ENCODE measurements at places on chromosomes 1 and 21.

DNA sequence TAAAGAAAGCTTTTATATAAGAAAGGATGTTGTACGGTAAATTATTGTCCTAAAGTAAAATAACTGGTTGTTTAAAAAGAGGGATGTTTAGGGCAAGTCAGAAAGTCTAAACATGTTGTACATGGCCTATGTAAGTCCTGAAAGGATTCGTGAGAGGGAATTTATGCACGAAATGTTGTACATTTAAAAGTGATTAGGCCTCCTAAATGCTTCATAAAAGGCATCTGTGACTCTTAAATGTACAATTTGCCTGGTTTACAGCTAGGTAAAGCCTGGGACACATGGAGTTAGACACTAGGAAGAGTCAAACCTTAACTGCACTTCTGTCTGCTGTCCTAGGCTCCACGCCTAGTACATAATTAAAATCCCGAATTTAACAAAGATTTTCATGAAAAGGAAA, 9.7 kb downstream of the KRTAP13-3 start:
- DNase-seq: no peak

- DNase-seq: no peak
Measured at GRCh38 chr1:116573431-116574095, 2.7 kb upstream of the CD58 start.

DNA sequence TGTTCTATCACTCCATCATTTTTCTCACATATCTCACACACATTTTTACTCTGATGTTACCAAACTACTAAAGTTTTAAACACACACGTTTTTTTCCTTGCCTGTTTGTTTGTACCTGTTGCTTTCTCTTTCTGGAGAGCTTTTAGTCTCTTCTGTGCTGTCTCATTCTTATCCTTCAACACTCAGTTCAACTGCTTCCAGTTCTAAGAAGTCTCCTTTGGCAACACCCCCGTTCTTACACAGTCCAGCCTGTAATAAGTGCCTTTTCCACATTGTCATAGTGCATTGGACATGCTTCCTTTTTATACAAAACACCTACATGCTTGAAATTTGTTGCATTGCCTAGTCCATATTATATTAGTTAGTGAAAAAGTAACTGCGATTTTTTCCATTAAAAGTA, 360.2 kb upstream of the BRINP3 start:
- DNase-seq: no peak

GRCh38 chr1:33819290-33819912, 44.5 kb upstream of the HMGB4 start:
- no peak for DNase-seq

GRCh38 chr1:159675046-159675445, 39.3 kb downstream of the CRP start:
- DNase-seq: no peak

DNA sequence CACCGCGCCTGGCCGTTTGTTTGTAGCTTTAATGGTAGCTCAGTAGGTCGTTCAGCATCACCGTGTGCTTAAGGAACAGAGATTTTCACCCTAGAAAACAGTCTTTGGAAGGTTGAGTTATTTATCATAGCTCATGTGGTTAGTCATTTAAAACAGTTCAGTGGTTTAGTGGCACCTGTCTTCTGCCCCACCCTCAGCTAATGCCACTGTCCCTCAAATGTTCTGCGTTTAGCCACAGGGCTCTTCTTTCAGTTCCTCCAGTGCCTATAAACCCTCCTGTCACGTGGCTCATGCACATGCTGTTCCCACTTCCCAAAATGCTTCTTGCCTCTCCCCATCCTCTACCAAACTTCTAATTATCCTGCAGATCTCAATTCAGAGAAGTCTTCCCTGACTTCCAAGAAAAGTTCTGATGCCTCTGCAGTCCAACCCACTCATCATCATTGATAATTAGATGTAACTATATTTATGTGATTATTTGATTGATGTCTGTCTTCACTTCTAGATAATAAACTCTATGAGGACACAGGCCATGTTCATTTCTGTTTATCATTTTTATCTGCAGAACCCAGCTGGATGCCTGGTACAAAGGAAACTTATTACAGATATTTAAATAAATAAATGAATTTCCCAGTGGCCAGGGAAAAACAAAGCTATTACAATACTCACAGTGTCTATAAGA, 14.4 kb upstream of the DIPK1A start:
- no peak for DNase-seq

DNA sequence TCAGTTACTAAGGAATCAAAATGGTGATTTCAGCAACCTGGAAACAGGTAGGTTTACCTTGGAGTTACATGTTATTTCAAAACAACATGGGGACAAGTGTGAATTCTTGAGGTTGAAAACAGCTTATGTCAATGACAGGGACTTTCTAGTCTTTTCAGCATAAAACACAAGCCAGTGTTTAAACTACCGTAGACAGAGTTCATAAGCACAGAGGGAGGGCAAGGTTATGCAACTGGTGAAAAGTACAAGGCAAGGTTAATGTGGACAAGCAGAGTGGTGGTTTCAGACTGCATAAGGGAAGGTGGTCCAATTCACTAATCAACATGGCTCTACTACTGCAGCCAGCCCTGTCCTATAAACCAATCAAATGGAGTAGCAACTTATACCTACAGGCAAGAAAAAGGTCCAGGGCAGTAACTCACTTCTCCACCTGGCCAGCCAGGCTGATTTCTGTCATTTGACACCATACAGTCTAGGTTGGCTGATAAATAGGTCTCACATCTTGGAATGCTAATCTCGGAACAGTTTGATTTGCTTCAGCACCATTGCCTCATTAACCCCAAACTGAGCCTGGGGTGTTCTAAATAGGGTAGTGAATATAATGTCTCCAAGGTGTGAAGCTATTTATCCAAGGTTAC, 250.3 kb upstream of the PROX1 start:
- DNase-seq: no peak

DNA sequence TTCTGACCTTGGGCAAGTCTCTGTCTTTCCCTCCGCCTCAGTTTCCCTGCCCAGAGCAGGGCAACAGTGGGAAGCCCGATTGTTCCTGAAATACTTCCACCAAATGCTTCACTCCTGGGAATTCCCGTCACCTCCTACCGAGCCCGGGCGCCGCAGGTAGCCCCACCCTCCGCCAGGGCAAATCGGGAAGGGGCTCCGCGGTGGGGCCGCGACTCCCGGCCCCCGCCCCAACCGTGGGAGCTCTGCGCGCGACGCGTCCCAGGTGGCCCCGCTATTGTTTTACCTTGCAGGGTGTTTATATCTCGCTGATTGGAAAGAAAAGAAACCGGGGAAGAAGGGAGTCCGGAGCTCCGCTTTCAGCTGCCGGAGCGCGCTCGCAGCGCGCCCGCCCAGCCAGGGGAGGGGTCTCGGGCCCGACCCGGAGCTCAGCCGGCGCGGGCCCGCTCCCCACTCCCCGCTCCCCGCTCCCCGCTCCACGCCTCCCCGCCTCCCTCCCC, 407 bp downstream of the IGSF3 start:
- DNase-seq: no peak

DNA sequence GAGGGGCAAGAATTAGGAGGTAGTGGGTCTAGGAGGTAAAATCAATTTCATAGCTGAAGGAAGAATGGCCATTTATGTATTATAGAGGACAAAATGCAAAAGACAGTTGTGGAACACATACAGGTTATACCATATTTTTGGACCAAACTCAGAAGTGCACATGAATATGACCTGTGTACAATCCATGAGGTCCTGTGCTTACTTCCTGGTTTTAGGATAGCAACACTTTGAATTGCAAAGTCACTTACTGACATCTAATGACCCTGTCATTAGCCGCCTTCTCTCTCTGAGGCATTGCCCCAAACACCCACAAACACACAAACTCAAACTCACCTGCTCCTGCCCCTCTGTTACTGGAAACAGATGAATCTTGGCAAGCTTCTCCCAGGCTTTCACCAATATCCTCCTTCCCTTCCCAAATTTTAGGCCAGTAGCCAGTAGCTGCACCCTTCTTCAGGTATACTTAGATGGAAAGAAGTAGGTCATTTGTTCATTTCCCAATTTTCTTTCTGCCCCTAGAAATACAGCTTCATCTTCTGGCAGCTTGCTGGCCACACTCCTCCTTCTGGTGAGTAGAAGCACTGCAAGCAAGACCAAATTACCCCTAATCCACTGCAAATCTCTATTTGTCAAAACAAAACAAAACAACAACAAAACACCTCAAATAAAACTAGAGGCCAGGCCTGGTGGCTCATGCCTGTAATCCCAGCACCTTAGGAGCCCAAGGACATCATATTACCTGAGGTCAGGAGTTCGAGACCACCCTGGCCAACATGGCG, 13.7 kb upstream of the RPL5 start:
- no peak for DNase-seq

GRCh38 chr1:80533775-80534334, 1266.9 kb upstream of the ADGRL2 start:
- DNase-seq: no peak

GRCh38 chr1:88145752-88146151, 538.3 kb upstream of the PKN2 start:
- DNase-seq: no peak

- no peak for DNase-seq
Measured at GRCh38 chr1:111735858-111736544, 3.2 kb downstream of the INKA2 start.

DNA sequence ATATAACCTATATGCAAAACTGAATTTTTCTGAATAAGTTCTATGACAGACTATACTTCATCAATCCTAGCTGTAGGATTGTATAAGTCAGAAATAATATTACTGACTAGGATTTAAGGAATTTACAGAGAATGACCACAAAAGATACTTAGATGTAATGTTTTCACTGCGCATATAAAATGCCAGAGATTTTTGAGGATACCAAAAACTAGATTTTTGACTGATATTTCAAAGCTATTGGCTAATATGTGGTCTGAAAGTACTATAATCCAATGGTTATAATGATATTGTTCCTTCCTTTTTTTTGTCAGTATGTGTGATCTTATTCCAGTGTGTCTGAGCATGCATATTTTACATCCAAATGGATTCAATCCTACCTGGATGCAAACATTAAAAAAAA, 17.0 kb upstream of the IFI44L start:
- no peak for DNase-seq

GRCh38 chr1:119702384-119702783, 9.3 kb upstream of the PHGDH start:
- DNase-seq: no peak

DNA sequence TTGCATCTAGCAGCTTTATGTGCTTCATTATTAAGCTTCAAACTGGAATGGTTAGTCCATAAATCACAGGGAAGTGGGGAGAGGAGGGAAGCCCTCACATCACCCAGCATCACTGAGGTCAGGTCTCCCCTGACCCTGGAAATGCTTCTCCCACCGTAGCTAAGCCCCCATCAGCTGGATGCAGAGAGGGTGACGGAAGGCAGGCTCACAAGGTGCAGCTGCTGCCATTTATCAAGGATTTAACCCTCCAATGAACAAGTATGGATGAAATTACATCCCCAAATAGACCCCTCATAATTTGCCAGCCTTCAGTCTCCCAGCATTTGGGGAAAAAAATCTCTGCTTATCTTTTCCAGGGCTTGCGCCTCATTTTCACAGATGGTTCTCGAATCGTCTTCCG, 60.8 kb downstream of the PGM1 start:
- no peak for DNase-seq

GRCh38 chr21:44010429-44010828, 1.7 kb upstream of the TRAPPC10 start:
- DNase-seq: no peak

DNA sequence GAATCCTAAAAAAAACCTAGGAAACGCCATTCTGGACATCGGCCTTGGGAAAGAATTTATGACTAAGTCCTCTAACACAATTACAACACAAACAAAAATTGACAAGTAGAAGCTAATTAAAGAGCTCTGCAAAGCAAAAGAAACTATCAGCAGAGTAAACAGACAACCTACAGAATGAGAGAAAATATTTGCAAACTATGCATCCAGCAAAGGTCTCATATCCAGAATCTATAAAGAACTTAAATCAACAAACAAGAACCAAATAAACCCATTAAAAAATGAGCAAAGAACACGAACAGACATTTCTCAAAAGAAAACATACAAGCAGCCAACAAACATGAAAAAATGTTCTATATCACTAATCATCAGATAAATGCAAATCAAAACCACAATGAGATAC, 58.6 kb downstream of the PTGFR start:
- DNase-seq: no peak

DNA sequence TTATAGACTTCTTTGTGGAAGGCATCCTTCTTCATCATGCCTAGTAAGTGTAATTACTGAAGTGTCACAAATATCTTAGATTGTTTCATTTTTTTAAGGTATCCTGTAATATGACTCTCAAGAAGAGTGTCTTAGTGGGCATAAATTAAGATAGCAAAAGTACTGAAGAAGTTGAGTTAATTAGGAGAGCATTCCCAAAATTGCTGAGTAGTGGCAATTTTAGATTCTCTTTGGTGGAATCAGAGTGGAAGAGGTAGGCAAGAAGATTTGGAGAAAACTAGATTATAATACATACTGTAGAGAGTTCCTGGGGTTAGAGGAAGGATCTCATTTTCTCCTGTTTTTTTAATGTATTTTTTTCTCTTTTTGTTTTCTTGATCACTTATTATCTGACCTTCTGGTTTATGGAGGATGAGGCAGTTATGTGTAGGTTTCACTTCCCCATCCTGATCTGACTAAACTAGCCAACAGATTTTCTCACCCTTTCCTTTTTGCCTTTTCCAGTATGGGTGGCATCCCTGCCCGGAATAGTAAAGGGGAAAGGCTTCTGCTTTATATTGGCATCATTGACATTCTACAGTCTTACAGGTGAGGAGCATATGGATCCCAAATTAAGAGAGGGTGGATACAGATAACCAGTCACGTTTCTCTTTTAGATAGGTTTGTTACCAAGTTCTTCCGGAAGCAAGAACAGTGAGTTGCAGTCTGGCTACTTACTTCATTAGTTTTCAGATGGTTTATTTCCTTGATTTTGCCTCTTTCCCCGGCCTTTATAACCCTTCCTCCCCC, 16.7 kb upstream of the PSMD4 start:
- no peak for DNase-seq

DNA sequence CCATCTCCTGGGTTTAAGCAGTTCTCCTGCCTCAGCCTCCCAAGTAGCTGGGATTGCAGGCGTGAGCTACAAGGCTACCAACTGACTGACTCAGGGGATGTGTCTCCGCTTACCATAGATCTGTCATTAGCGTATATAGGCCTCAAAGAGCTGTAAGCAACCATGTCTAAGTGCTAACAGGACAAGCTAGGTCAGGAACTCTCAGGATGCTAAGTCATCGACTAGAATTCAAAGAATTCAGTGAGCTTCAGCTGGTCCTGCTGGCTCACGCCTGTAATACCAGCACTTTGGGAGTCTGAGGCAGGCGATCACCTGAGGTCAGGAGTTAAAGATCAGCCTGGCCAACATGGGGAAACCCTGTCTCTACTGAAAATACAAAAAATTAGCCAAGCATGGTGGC, 29.5 kb downstream of the CAPN2 start:
- no peak for DNase-seq

GRCh38 chr1:43432171-43432860, 21.4 kb downstream of the HYI start:
- no peak for DNase-seq

DNA sequence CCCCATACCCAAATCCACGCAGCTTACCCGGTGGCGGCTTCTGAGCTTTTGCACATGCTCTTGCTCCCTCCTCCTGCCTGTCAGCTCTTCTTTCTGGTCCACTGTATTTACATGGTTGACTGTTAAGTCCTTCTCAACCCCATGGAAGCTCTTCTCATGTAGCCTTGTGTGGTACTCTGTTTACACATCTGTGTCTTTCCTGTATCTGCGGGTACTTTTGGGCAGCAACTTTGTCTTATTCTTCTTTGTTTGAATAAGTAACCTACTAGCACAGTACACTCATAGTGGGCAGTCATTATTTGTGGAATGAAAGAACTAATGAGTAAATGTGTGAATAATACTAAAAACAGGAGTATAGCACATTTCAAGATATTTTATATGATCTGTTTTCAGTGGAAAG, 88.5 kb upstream of the GPR88 start:
- DNase-seq: no peak

- DNase-seq: no peak
Measured at GRCh38 chr1:22457345-22457744, 5.7 kb downstream of the ZBTB40 start.
